ENCODE measurements at places on chromosomes 2 and 18.

GRCh38 chr2:135093670-135094330 lies 41.7 kb downstream of the RAB3GAP1 start:
- no peaks in the 10 kb centered on the region for H3K4me1 ChIP-seq
- H3K4me3 ChIP-seq: no peak overlapping the region
- peaks cover 9% of the 10 kb centered on the region for H3K36me3 ChIP-seq
- no peak for DNase-seq

DNA sequence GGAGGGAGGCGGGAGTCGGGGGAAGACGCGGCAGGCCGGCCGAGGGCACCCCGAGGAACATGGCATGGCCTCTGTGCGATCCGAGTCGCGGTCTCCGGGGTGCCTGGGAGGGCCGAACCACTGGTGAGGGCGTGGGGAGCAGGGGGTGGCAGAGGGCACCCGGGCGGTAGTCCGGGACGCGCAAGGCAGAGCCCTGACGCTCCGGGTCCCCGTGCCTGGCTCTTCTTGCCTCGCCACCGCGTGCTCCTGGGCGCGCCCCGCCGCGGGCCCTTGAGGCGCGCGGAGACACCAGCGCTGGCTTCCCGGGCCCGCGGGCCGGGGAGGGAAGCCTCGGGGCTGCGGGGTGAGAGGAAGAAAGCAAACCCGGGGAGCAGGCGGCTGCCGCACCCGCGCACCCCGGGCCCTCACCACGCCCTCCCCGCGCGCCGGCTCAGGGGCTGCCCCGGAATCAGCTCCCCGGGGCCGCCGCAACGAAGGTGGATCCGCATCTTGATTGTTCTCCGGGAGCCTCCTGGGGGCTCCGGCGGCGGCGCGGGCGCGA lies 4.3 kb downstream of the SOX11 start:
- H3K27ac ChIP-seq: peak overlapping the region; percentile 94
- no peaks in the 10 kb centered on the region for H3K27me3 ChIP-seq
- H3K4me1 ChIP-seq: peaks cover 37% of the 10 kb centered on the region

GRCh38 chr2:29253-29652 lies 17.1 kb downstream of the FAM110C start:
- H3K4me1 ChIP-seq: no peaks in the 10 kb centered on the region
- no peak overlapping the region for H3K27ac ChIP-seq

- H3K27me3 ChIP-seq: no peaks in the 10 kb centered on the region
- no peaks in the 10 kb centered on the region for H3K36me3 ChIP-seq
Measured at GRCh38 chr2:147927053-147927588, 82.3 kb downstream of the ACVR2A start.

DNA sequence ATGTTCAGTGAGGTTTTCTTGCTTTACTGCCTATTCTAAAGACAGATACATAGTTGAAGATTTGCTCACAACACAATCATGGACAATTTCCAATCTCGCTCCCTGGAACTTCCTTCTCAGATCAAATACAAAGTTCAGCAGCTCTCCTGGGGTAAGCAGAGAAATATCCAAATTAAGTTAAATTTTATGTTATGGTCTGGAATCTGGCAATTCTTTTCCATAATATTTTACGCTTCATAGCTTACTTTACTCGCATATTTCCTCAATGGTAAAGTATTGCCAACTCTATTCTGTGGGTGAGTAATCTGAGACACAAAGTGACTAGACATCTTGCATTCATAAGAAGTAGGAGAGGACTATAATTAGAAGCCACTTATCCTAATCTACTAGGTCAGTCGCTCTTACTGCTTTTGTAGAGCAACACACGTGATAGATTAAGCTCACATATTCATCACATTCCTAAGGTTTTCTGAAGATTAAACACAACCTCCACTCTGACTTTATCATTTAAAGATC lies 529.4 kb downstream of the CCDC85A start:
- no peak overlapping the region for H3K27ac ChIP-seq
- no peak for DNase-seq
- no peaks in the 10 kb centered on the region for H3K27me3 ChIP-seq
- no peak overlapping the region for H3K4me3 ChIP-seq
- no peaks in the 10 kb centered on the region for H3K4me1 ChIP-seq

DNA sequence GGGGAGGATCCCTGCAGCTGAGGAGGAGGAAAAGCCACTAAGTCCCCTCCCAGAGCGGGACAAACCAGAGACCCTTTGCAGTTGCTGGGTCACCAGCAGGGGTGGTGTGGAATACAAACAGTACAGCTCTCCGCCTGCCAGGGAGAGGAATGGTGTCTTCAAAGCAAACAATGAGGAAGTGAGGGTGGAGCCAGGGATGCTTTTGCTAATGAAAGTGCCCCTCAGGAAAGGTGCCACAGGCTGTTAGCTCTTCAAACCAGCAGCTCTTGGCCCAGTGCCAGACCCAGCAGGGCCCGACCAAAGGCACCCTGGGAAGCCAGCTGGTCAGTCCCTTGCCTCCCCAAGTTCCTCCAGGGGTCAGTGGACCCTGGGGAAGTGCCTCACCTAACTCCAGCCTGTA lies 102.8 kb downstream of the HIBCH start:
- H3K27me3 ChIP-seq: no peaks in the 10 kb centered on the region
- H3K4me3 ChIP-seq: no peak overlapping the region

GRCh38 chr2:176885661-176886060 lies 326.9 kb upstream of the HNRNPA3 start:
- no peaks in the 10 kb centered on the region for H3K27me3 ChIP-seq
- no peak overlapping the region for H3K4me3 ChIP-seq
- no peak overlapping the region for H3K27ac ChIP-seq
- H3K4me1 ChIP-seq: no peaks in the 10 kb centered on the region

- H3K36me3 ChIP-seq: peaks cover 7% of the 10 kb centered on the region
- H3K4me3 ChIP-seq: peak overlapping the region; percentile 82
- DNase-seq: peak; percentile 78
- peak overlapping the region; percentile 65 for H3K27ac ChIP-seq
Measured at GRCh38 chr2:135875491-135876065, 665 bp downstream of the MCM6 start.

GRCh38 chr2:198116756-198117155 lies 312.4 kb downstream of the PLCL1 start:
- H3K4me3 ChIP-seq: no peak overlapping the region
- no peak overlapping the region for H3K27ac ChIP-seq
- H3K4me1 ChIP-seq: no peaks in the 10 kb centered on the region
- DNase-seq: no peak
- no peaks in the 10 kb centered on the region for H3K36me3 ChIP-seq

- no peaks in the 10 kb centered on the region for H3K4me1 ChIP-seq
- no peak overlapping the region for H3K27ac ChIP-seq
- no peaks in the 10 kb centered on the region for H3K36me3 ChIP-seq
- no peak for DNase-seq
- peaks cover 11% of the 10 kb centered on the region for H3K27me3 ChIP-seq
- H3K4me3 ChIP-seq: no peak overlapping the region
Measured at GRCh38 chr2:26742048-26742770, 21.9 kb upstream of the SLC35F6 start.

DNA sequence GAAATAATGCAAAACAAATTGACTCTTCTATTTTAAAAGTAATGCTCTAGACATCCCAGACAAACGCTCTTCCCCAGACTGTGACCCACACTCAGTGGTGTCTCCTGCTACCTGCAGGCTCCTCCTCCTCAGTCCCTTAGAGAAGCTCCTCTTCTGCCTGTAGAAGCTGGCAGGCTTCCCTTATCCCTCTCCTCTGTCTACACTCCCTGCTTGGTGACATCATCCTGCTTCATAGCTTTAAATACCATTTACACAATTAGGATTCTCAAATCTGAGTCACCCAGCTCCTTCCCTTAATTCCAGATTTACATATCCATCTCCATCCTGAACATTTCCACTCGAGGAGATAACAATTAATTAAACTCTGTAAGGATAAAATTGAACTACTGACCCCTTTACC lies 167.9 kb downstream of the FBXO15 start:
- no peak overlapping the region for H3K27ac ChIP-seq
- DNase-seq: no peak
- H3K4me1 ChIP-seq: no peaks in the 10 kb centered on the region
- H3K27me3 ChIP-seq: no peaks in the 10 kb centered on the region

DNA sequence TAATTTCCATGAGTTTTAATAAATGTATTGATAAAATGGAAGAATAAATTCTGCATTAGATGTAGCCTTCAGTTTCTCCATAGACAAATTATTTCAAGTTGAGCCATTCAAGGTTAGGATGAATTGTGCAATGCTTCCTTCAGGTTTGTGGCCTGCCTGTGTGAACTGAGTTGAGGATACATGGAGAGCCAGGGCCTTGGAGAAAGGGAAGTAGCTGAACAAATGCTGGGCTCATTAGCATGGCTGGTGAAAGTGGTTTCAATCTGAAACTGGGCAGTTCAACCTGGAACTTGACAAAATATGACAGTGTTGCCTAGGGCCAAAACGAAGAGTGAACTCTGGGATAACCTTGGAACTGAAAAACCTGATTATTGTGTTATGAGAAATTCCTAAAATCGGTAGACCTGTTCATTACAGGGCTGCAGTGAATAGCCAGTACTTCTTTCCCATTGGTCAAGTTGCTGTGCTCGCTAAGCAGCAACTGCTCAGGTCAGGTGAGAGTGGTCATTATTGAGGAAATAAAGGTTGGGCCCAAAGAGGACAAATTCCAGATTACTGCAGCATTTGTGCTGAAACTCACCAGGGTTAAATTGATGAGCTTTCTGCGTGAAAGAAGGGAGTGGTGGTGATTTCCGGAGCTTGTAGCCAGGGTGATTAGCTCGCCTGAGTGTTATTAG lies 12.7 kb downstream of the INPP1 start:
- no peak overlapping the region for H3K27ac ChIP-seq
- H3K4me1 ChIP-seq: no peaks in the 10 kb centered on the region
- DNase-seq: no peak
- H3K4me3 ChIP-seq: no peak overlapping the region

GRCh38 chr18:61133783-61134182 lies 199.4 kb upstream of the CDH20 start:
- no peak overlapping the region for H3K4me3 ChIP-seq
- H3K27me3 ChIP-seq: no peaks in the 10 kb centered on the region
- H3K4me1 ChIP-seq: peaks cover 3% of the 10 kb centered on the region
- DNase-seq: no peak
- no peak overlapping the region for H3K27ac ChIP-seq

DNA sequence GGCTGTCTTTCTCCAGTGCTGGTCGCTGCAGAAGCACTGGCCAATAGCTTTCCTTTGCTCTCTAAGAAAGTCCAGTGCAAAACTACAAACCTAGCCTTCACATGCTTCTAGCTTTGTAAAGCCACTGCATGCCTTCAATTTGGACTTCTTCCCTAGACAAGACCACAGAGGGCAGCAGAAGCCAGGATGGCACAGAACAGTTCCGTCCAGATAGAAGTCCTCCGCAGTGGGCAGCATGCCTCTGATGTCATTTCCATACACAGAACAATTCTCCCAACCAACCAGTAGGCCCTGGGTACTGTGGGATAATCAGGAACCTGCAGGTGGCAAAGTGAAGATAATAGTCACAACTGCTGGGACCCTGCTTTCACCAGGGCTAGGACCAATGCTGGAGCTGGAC lies 3.3 kb downstream of the ST6GAL2 start:
- H3K27me3 ChIP-seq: peaks cover 42% of the 10 kb centered on the region
- no peaks in the 10 kb centered on the region for H3K36me3 ChIP-seq
- no peak overlapping the region for H3K4me3 ChIP-seq
- H3K4me1 ChIP-seq: peaks cover 6% of the 10 kb centered on the region

- H3K4me3 ChIP-seq: no peak overlapping the region
- peaks cover 10% of the 10 kb centered on the region for H3K4me1 ChIP-seq
- H3K27ac ChIP-seq: no peak overlapping the region
- H3K36me3 ChIP-seq: no peaks in the 10 kb centered on the region
Measured at GRCh38 chr2:236582968-236583367, 13.3 kb downstream of the ACKR3 start.

- peaks cover 41% of the 10 kb centered on the region for H3K36me3 ChIP-seq
- no peaks in the 10 kb centered on the region for H3K27me3 ChIP-seq
- DNase-seq: no peak
- H3K4me3 ChIP-seq: no peak overlapping the region
Measured at GRCh38 chr18:21443776-21444464, 156.6 kb downstream of the ESCO1 start.

DNA sequence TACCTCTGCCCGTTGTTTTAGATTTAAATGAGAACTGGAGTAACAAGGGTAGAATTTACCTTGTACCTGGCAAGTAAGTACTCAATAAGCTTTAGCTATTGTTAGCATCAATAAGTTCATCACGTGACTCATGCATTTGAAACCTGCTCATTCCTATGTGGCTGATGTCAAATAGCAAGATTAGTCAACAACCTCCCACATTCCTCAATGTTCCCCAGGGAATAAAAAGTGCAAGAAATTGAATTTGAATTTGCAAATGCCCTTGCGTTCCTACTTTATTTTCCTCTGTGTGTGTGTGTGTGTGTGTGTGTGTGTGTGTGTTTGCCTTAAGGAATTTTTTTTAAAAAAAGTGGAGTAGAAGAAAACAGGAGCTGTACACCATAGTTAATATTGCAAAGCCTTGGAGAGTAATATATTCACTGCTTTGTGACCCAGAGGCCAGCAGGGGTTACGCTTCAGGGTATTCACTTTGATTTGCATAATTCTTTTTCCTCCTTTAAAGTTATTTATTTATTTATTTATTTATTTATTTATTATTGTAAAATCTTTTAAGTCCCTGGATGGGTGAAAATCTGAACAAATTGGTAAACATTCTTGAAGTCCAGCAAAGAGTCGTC lies 43.9 kb upstream of the DNAH7 start:
- peaks cover 27% of the 10 kb centered on the region for H3K4me1 ChIP-seq
- peak overlapping the region; percentile 88 for H3K27ac ChIP-seq
- H3K36me3 ChIP-seq: no peaks in the 10 kb centered on the region
- DNase-seq: no peak
- H3K4me3 ChIP-seq: no peak overlapping the region
- H3K27me3 ChIP-seq: no peaks in the 10 kb centered on the region

DNA sequence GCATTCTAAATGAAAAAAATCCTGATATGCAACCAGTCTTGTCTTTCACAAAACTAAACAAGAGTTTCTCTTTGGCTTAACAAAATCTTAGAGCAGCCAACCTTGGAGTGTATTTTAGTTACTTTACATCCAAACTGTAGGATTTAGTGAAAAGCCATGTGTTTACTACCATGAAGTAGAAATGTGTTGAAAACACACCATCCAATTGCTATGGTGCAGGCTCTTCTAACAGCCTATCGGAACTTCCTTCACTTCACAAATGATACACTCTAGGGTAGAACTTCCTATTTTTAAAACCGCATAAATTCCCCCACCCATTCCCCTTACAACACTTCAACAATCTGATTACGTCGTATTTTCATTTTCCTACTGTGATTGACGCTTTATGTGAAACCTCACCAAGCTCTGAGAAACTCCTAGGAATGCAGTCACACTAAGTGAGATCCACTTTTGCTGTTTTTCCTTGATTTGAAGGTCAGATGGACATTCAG lies 74.4 kb upstream of the MAP4K4 start:
- H3K27ac ChIP-seq: no peak overlapping the region
- H3K4me1 ChIP-seq: no peaks in the 10 kb centered on the region
- H3K4me3 ChIP-seq: no peak overlapping the region
- H3K36me3 ChIP-seq: no peaks in the 10 kb centered on the region
- no peaks in the 10 kb centered on the region for H3K27me3 ChIP-seq

DNA sequence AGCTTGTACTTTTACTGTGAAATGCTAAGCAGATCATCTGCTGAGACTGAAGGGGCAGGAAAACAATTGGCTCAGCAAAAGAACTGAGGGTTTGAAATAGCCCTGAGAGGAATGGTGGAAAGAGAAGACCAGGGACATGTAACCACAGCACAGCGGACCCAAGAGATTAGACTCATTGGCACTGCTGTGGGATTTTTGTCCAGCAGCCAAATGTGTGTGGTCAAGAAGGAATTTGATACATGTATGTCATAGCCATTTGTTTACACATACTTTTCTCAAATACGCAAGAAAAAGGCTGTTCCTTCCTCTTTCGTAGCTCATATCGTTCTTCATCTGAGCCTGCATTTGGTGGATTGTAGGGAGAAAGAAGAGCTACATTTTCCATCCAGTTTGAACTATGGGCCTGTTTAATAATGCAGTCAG lies 73.8 kb downstream of the TRABD2A start:
- no peak overlapping the region for H3K27ac ChIP-seq
- H3K27me3 ChIP-seq: no peaks in the 10 kb centered on the region
- no peak for DNase-seq
- no peak overlapping the region for H3K4me3 ChIP-seq
- no peaks in the 10 kb centered on the region for H3K36me3 ChIP-seq
